ENCODE measurements at places on chromosomes 5 and 9.

GRCh38 chr5:149420545-149421371, 41.7 kb upstream of the IL17B start:
- no peak for DNase-seq

- DNase-seq, result no peak
These were observed 190.1 kb downstream of the GADD45G start for GRCh38 chr9:89794918-89795317.

GRCh38 chr5:103587185-103587748, 24.7 kb upstream of the NUDT12 start:
- DNase-seq, result no peak

DNA sequence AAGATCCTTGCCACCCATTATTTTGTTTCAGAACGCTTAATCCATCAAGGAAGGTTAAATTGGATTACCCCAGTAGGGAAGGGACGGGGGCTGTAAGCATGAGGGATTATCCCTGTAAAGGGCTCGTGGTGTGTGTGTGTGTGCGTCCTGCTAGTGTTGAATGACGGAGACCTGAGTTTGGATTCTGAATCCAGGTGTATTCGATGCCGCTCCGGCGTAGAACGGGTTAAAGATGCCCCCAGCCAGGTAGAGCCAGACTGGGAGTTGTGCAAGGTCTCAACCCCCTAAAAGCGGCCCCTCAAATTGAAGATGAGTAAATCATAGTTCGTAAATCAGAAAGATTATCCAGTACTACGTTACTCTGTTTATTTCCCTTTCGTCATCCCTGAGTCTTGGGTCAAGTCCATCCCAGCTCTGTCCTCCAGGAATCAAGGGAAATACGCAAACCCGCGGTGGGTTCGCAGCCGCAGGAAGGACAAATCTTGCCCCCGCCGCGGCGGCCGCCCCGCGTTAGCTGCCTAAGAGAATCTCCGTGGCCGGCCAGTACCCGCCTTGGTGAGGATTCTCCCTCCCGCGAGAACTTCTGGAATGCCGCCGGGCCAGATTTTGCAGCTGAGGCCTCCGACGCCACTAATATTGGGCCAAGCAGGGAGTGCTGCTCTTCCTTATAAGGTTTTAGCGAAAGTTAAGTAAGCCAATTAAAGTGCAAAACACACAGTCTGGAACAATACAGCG, 586 bp upstream of the MTAP start:
- no peak for DNase-seq

- no peak for DNase-seq
These were observed 5.3 kb downstream of the IL12B start for GRCh38 chr5:159324986-159325385.

- no peak for DNase-seq
These were observed 1092.0 kb downstream of the MAT2B start for GRCh38 chr5:164597293-164597900.

- no peak for DNase-seq
These were observed 236.2 kb downstream of the SAXO1 start for GRCh38 chr9:18796696-18797270.

- DNase-seq, result no peak
These were observed 1115.5 kb downstream of the TAF11L14 start for GRCh38 chr5:18749763-18750162.

GRCh38 chr9:111114486-111114885, 76.2 kb upstream of the LPAR1 start:
- DNase-seq, result no peak

GRCh38 chr9:6884101-6884500, 126.3 kb downstream of the KDM4C start:
- no peak for DNase-seq

DNA sequence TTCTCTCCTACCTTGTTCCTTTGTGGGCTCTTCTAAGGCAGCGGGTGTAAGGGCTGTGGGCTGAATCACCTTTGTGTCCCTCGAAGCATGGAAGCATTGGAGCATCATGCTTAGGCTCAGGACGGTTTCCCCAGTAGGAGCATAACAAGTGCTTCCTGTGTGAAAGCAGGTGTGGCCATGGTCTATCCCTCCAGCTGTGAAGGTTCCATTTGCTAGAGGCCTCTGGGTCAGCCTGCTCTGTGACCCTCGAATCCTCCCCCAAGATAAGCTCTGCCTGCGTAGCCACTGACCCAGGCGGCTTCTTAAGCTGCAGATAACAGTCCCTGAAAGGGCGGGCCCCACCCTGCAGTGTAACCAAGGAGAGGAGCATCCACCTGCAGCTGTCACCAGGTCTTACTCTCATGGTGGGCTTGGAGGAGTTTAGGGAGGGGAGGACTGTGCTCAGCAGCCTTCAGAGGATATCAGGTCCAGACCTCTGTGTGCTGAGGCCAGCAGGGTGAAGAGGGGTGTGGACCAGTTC, 8.4 kb upstream of the NDST1 start:
- no peak for DNase-seq

GRCh38 chr5:166980666-166981065, 1310.8 kb upstream of the WWC1 start:
- DNase-seq, result no peak

DNA sequence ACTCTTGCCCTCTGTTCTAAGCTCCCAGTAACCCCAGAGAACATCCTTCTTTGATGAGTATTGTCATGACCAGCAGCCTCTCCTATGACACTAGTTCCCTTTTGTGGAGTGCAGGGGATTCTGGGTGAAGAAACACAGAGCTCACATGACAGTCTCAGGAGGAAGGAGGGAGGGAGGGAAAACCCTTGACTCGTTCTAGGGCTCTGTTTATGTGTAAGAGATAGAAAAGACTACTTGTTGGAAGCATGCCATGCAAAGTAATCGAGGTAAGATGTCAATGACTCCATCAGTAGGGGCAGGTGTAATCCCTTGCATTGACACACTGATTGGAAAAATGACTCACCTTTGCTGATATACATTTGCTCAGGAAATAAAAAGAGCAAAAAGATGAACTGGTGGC, 190.2 kb upstream of the ELL2 start:
- no peak for DNase-seq

- no peak for DNase-seq
These were observed 148.0 kb downstream of the RORB start for GRCh38 chr9:74645007-74645639.

GRCh38 chr5:82459626-82460025, 181.5 kb upstream of the RPS23 start:
- no peak for DNase-seq

DNA sequence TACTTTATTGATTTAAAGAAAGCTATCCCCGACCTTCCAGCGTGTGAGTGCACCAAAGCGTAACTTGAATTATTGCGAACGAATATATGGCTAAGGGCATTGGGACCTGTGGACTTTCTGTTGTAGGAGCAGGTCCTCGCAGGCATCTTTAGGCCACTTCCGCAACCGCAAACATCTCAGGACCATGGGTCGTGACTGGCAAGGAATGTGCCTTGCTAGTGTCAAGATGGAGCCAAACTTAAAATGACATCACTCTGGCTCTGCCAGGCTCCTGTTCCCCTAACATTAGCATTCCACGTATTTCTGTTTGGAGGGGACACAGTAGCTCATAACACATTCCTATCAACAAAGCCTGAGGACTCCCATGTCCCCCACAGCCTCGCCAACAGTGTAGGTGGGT, 44.1 kb upstream of the OLFM1 start:
- DNase-seq, result no peak

- no peak for DNase-seq
These were observed 87.2 kb upstream of the DMRT1 start for GRCh38 chr9:754150-754931.

- DNase-seq, result no peak
These were observed 24.7 kb downstream of the GOLGA2 start for GRCh38 chr9:128250839-128251731.

DNA sequence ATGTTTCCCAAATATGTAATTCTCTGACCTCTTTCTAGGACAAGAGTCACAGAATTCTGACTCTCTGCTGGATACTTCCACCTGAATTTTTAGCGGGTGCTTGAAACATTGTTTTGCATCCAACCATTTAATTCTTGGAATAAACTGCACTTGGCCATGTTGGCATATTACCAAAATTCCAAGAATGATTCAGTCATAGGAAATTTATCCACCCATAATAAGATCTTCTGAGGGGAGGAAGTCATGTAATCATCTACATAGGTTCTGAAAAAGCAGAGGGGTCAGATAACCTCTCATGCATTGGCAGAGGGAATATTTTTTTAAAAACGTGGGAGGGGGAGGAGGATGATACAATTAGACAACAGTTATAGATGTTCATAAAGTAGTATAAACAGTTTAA, 156.9 kb downstream of the PAM start:
- no peak for DNase-seq

- no peak for DNase-seq
These were observed 129.1 kb upstream of the FBN2 start for GRCh38 chr5:128667152-128667551.

DNA sequence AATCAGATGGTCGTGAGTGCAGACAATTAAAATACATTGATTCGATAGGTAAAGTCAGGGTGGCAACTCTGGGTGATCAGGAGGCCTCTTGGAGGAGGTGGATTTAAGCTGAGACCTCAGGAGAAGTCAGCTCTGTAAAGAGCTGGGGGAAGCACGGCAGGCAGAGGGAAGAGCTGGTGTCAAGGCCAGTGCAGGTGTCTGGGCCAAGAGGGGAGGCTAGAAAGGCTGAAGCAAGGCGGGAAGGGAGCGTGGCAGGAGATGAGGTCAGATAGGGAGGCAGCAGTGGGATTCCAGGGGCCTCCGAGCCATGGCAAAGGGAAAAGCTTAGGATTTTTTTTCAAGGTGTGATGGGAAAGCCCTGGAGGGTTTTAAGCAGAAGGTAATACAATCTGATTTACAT, 178.7 kb downstream of the FSTL4 start:
- DNase-seq, result no peak

- no peak for DNase-seq
These were observed 1.0 kb downstream of the SET start for GRCh38 chr9:128689820-128690683.

DNA sequence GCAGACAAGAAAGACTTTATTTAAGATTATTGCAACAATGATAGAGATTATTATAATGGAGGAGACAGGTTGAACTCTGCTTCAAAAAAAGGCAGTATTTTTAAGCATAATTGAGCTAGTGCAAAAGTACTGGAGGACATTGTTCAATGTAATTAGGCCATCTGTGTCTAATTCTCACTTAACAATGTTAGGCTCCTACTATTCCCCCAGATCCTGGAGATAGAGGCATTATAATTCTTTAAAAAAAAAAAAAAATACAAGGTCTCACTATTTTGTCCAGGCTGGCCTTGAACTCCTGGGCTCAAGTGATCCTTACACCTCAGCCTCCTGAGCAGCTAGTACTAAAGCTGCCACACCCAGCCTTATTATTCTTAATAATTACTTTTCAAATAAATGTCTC, 193.4 kb upstream of the NUDT12 start:
- no peak for DNase-seq

- DNase-seq, result no peak
These were observed 159.7 kb upstream of the OTULINL start for GRCh38 chr5:14421851-14422250.

- DNase-seq, result no peak
These were observed 67.2 kb downstream of the IL31RA start for GRCh38 chr5:55918087-55919035.

GRCh38 chr9:129669141-129669718, 3.8 kb downstream of the PRRX2 start:
- DNase-seq, result no peak

- no peak for DNase-seq
These were observed 45.5 kb downstream of the SLC6A3 start for GRCh38 chr5:1399737-1400136.

DNA sequence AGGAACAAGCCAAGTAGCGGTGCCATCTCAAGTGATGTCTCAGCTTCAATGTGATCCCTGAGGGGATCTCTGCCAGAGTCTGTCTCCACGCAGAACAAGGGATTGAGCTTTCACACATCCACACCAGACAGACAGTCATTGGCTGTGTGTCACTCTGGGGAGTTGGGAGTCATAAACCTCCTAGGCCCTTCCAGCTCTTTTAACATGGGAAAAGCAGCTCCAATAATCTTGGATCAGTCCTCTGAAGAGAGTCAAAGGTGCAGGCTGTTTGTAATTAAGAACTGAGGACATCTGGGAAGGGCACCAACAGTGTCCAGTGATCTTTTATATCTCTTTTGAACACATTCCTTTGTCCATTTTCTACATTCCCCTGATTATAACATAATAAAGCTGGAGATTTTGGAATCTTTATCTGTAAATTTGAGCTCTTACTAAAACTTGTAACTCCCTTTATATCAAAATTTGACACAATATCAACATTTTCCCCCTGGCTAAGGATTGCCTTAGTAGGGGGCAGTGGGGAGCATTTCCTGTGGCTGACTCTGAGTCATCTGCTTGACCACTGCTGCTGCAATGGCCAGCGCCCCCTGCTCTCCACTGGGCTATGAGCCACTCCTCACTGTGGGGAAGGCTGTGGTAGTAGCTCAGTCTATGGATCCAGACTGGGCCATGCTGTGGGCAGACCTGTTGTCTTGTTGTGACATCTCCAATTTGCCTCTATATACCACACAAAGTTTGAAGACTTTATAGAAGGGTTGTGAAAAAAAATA, 284.4 kb downstream of the OSTF1 start:
- no peak for DNase-seq

GRCh38 chr5:51039424-51040329, 343.6 kb upstream of the ISL1 start:
- no peak for DNase-seq

- no peak for DNase-seq
These were observed 120.7 kb upstream of the SPATA31C2 start for GRCh38 chr9:88259001-88259400.

DNA sequence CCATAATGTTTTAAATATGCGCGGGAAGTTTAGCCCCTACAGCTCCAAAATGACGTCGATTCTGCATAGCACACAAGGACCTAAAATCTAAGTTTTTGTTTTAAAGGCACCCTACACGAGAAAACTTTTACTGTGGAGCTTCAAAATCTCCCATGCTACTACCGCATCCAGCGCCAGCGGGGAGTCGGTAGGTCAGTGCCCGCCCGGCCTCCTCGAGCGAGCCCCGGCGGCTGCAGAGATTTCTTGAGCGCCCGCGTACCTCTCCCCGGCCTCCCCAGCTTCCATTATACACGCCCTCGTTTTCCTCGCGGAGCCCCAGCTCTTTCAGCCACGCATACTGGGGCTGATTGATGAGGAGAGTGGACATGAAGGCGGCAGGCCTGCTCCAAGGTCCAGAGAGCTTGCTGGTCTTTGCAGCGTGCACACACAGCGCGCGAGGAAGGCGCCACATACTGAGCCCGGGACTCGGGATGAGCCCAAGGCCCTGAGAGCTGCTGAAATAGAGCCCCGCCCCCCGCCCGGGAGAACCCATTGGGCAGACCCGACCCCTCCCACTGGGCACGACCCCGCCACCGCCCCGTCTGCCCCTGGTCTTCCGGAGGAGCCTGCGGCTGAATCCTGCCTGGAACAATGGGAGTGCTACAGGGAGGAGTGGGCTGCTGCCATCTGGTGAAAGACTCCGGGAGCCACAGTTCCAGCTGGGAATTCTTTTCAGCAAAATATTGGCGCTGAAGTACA, at the start of gene ALDH7A1:
ALDH7A1 (minus strand) TSS at position 472 of the 738 bp plus-strand sequence; CDS start at position 451, 21 bp downstream.
- no peak for DNase-seq
